ENCODE measurements at places on chromosomes 16 and 17.

GRCh38 chr17:32116937-32117336 is 25.4 kb upstream of the RHOT1 start:
- DNase-seq, result no peak

DNA sequence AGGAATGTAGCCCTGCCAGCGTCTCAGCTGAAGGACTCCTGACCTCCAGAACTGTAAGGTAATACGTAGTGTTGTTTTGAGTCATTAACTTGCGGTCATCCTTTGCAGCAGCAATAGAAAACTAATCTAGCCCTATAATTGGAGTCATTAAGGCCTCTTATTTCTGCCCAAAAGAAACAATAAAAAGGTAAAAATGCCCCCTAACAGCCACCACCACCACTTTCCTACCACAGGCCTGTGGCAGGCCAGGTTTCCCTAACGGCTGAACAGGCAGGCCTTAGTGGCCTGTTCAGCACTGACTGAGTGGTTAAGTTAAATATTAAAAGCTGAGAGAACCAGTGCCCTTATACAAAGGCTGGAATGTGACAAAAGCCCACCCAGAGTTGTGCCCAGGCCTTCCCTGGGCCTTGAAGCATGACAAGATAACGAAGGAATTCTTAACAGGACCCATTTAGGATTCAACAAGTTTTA is 286.5 kb upstream of the ERCC4 start:
- no peak for DNase-seq

- DNase-seq, result no peak
Observed at GRCh38 chr16:62254847-62255246, 218.6 kb upstream of the CDH8 start.

GRCh38 chr17:80675438-80676095 is 130.9 kb downstream of the RPTOR start:
- no peak for DNase-seq

DNA sequence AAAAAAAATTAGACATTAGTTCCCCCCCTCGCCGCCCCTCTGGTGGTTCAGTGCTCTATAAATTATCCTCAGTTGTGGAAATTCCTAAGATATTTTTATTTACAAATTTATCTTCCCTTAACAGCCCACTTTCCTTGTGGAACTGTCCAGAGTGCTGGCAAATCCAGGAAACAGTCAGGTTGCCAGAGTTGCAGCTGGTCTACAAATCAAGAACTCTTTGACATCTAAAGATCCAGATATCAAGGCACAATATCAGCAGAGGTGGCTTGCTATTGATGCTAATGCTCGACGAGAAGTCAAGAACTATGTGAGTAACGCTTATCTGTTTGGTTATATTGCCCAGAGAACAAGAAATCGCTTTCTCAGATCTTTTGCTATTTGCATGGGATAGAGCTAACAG is 2.9 kb downstream of the KPNB1 start:
- DNase-seq, result no peak

DNA sequence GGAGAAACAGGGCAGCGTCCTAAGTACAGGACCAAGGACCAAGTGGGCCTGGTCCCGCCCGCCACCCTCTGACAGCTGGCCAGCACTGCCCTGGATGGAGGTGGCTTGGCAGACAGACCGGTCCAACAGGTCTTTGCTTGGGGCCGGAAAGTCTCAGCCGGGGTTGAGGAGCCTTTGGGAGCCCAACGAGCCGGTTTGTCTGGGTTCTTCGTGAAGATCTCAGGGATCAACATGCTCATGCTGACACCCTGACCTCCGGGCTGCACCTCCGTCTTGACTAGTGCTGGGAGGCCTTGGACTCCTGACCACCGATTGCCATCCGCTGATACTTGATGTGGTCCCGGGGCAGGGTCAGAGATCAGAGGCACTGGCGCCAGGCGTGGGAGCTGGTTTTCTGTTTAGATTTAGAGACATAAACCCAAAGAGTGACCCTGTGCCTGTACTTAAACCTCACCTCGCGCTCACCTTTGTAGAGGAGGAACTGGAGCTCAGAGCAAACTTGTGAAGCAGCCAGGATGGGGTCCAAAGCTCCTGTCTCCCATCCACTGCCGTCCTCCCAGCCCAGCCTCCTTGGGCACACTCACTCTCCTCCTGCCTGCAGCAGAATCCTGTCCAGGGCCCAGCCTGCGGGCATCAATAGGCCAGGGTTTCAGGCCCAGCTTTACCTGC is 92.1 kb upstream of the GSE1 start:
- DNase-seq, result no peak

DNA sequence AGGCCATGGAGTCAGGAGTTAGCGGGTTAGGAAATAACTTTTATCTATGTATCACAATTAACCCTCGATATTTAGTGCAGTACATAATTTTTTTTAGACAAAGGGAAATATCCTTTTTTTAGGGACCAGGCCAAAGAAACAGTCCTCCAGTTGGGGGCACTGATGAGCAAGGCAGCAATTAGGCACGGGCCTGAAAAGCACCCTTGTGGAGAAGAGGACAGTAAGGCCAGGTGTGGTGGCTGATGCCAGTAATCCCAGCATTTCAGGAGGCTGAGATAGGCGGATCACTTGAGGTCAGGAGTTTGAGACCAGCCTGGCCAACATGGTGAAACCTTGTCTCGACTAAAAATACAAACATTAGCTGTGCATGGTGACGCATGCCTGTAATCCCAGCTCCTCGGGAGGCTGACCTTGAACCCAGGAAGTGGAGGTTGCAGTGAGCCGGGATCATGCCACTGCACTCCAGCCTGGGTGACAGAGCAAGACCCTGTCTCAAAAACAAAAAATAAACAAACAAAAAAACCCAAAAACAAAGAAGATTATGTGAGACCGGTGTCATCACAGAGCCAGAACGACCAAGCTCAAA is 158.3 kb upstream of the NOL11 start:
- no peak for DNase-seq

- DNase-seq, result peak; percentile 39
Observed at GRCh38 chr16:27154705-27155521, 48.4 kb upstream of the KDM8 start.

GRCh38 chr17:63998721-63999679 is 849 bp downstream of the PRR29 start:
- DNase-seq, result no peak

GRCh38 chr17:4184811-4185210 is 41.8 kb downstream of the CYB5D2 start:
- no peak for DNase-seq

DNA sequence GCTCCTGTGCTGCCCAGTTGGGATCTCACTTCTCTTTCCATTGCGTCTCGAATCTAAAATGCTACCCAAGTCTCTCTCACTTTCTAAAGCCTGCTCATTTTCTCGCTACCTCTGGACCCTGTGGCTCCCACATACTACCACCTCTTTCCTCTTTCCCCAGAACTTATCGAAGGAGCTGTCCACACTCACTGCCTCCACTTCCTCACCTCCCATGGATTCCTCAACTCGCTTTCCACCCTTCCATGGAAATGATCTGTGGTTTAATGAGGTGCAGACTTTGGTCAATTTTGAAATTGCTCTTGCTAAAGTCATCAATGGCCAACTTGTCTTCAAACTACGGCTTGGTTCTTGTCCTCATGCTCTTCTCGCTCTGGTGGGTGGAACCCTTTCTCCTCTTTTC is 37.2 kb upstream of the ETV4 start:
- no peak for DNase-seq

GRCh38 chr16:5738586-5738985 is 641.0 kb upstream of the EEF2KMT start:
- no peak for DNase-seq

- DNase-seq, result no peak
Observed at GRCh38 chr16:84751241-84751640, 51.4 kb downstream of the USP10 start.

GRCh38 chr16:60930291-60930690 is 1105.9 kb downstream of the CDH8 start:
- DNase-seq, result no peak

GRCh38 chr17:27944546-27945332 is 51.6 kb upstream of the LYRM9 start:
- DNase-seq, result no peak

- DNase-seq, result no peak
Observed at GRCh38 chr16:12016291-12016947, 39.9 kb downstream of the SNX29 start.

DNA sequence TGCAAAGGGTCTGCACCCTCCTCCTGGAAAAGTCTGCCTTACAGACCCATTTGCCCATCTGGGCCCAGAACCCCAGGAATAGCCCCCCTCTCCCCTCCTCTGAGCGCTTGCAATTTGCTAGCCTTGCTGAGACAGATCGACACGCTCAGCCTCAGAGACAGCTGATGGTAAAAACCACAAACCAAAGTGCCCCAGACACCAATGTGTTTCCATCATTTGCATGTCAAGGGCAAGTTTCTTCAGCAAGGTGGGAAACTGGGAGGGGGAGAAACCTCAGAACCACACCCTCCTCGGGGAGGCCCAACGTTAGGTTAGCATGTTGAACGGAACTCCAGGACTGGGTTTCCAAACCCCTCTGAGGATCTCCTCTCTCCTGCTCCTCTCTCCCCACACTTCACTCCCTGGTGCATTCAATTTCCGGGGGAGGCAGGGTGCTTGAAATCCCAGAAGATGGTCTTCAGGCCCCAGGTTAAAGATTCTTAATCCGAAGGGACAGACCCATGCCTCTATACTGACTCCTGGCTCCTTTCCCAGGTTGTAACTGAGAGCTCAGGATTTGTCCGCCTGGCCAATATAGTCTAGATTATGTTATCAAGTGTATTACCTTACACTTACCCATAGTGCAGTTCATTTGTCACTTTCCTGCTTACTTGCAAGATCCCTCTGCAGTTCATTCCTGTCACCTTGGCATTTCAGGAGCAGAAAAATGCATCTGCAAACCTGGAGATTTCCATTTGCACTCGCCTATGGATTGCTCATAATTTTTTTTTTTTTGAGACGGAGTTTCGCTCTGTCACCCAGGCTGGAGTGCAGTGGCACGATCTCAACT is 1.3 kb upstream of the CUEDC1 start:
- peak; percentile 10 for DNase-seq

- no peak for DNase-seq
Observed at GRCh38 chr16:47734987-47735594, 274.0 kb downstream of the PHKB start.

- DNase-seq, result no peak
Observed at GRCh38 chr17:82880620-82881323, 41.0 kb upstream of the ZNF750 start.

DNA sequence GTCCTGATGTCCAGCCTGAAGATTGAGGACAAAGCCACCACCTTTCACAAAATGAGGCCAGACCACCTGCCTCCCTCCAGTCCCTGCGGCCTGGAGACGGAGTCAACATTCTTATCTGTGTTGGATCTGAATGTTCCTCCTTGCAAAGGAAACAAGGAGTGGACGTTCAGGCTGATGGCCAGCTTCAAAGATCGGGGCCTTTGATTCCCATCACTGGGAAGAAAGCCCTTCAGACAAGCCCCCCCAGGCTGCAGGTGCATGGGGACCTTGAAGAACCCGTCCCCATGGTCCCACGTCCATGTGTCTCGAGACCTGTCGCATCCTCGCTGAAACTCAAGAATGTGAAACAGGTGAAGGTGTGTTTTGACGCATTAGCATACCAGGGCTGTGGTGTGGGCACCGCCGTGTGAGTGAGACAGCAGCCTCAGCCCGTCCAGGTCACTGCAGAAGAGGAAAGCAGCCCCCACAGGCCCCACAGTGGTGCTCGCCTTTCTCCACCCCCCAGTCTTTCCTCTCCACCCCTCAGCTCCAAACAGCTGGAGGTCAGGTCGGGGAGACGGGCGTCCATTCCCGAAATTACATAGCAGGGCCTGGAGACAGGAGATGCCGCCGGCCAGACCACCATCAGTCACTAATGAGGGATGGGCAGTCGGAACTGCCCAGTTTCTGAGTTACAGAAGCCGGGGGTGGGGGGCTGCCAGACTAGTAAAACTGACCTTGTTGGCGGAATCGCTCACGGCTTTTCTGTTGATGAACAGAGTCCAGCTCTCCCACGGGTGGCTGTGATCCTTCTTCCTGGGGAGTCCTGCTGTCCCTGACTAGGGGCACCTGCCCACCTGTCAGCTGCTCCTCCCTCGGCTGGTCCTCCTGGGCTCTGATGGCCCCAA is 877 bp upstream of the CSNK1D start:
- no peak for DNase-seq

DNA sequence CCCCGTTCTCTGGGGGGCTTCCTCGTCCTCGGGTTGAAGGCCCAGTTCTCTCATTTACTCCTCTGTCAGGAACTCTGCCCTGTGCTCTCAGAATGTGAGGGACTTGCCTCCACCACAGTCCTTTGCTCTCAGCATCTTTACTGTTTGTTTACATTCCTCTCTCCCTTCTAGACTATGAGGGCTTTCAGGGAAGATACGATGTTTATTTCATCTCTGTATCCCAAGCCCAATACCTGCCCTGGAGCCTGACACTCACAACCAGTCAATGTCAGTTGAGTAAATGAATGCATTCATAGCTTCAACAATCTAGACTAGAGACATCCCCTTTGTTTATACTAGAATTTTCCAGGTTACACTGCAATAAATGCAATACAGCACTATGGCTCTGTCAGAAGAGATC is 409.6 kb upstream of the CDH11 start:
- no peak for DNase-seq

- DNase-seq, result peak; percentile 52
Observed at GRCh38 chr17:8153525-8153956, 1.3 kb upstream of the PER1 start.

DNA sequence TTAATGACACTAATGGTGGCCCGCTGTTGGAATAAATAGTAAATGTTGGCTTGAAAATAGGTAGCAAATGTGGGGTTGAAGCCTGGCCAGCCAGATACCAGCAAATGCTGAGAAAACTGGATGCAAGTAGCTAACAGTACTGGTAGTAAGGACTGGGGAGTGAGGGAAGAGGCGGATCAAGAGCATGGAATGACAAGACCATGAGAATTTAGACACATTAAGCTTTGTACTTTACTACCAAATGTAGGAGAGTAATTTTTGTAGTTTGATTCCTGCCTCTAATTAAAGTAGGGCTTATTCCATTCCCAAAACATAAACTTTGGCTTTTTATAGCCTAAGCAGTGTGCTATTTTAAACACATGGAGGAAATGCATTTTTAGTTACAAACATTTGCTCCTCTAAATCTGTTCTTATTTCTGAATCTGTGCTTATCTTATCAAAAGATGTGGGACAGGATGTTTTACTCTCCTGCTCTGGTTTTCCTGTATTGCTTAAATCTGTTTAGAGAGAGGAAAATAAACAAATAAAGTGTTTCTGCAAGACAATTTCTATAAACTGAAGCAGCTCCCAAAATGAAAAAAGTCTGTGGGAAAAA is 44.1 kb downstream of the CFDP1 start:
- no peak for DNase-seq

- no peak for DNase-seq
Observed at GRCh38 chr16:1096169-1097082, at the start of gene C1QTNF8. Gene C1QTNF8 (minus strand): TSS chr16:1096244. CDS start chr16:1094922, 1,322 bp downstream.
